ENCODE measurements at places on chromosomes 11 and 22.

GRCh38 chr11:86577644-86578636 is 94.5 kb downstream of the ME3 start:
- peak; percentile 38 for DNase-seq

GRCh38 chr11:44899959-44900358 is 50.7 kb downstream of the TP53I11 start:
- DNase-seq, result peak; percentile 33

DNA sequence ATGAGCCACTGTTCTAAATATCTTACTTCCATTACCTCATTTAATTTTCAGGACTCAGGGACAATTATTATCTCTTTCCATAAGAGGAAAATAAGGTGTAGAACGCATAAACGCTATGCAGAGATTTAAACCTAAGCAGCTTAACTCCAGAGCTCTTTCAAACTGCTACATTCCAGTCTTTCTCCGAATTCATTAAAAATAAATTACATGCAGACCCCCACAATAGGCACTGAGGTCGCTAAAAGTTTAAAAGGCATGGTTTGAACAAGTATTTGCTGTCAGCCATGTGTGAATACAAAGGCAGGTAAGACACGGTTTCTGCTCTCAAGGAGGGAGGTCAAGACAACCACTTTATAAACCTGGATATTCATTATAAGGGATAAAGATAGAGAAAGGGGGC is 983 bp downstream of the NARS2 start:
- no peak for DNase-seq

DNA sequence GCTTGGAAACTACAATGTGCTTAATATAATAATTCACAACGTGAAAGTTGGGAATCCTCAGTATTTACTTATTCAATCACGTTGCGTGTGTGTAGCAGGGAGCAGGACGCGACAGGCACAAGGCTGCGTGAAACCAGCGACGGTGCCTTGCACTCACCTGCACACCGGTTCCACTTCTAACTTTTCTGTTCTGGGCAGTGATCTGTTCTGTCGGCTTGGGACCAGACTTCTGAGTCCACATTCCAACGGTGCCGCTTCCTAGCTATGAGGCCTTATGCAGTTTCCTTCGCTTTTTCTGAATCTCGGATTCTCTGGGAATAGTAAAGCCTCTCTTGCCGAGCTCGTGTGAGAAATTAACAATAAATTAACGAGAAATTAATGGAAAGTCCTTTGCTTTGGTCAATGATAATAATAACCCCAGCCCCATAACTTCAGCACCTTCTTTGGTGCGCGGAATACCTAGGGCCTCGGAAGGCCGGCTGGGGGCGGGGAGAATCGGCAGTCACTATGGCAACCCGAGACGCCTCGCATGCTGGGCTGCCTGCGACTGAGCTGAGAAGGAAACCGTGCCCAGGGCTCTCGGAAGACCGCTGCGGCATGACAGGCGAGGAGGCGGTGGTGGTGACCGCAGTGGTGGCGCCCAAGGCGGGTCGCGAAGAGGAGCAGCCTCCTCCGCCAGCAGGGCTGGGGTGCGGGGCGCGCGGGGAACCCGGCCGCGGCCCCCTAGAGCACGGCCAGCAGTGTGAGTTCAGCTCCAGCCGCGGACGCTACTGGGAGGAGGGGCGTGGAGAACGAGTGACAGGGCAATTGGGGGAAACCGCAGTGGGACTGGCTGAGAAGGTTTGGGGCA is at the start of gene C11orf97:
Gene C11orf97 (plus strand): TSS at position 530 of the 850 bp plus-strand sequence. CDS start 68 bp downstream, at position 598.
- DNase-seq, result no peak

GRCh38 chr22:20725987-20726558 is 47.8 kb upstream of the SERPIND1 start:
- no peak for DNase-seq

GRCh38 chr11:65698205-65698604 is 13.8 kb upstream of the KAT5 start:
- no peak for DNase-seq

DNA sequence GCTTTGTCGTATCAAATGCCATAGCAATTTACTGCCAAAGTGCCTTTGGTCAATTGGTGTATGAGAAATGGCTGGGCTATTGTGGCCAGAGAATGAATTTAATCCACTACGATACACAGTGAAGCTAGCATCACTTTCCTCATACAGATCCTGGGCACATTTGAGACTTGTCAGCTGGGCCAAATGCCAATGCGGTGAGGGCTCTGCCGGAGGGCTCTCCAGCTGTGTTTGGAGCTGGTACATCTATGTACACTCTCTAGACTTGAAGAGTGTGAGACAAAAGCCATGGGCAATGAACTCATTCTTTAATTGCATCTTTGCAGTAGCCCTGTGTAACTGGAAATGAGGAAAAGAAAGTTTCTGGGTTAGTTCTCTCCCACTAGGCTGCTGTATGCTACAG is 1052.9 kb downstream of the NTM start:
- no peak for DNase-seq

DNA sequence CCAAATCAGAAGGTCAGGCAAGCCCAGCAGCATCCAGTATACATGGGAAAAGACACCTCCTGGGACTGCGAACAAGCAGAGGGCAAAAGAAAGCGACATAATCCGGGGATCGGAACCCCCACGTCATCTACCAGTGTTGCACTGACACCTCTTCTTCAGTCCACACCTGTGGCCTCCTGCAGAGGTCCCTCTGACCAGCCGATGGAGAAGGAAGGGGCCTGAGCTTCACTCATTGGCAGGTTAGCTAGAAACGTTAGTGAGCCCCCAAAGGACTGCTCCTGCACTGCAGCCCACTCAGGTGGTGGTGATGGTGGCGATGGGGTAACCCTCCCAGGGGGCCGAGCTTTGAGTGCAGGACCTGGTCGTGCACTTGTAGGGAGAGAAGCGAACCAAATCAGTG is 22.1 kb downstream of the ASCL2 start:
- DNase-seq, result no peak

DNA sequence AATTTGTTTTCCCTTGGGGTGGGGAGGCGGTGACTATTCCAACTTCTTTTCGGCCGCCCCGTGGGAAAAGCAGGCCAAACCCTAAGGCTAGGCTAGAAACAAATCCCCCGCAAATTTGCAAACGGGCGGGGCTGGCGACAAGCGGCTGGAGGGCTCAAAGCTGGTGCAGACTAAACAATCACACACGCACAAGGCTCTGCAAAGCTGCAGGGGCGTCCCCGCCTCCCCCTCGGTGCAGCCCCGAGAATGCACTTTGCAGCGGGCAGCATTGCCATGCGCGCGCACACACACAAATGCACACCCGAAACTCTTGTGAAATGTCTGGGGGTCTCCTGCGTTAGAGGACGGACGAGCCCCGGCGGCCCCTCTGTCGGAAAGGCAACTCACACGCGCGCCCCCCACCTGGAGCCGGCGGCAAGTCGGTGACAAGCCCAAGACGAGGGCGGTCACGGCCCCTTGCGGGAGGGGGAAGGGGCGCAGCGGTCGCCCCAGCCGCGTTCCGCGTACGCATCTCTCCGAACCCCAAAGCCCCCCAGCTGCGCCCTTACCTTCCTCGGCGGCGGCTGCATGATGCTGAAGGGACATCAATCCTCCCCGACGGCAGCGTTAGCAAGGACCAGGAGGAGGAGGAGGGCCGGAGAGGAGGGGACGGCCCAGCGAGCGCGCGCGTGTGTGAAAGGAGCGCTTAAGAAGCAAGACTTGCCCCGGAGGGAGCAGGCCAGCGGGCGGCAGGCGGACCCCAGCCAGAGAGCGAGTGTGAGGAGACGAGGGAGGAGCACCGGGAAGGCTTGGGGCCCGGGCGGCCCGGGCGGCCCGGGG is 600 bp downstream of the FCHSD2 start:
- DNase-seq, result no peak

DNA sequence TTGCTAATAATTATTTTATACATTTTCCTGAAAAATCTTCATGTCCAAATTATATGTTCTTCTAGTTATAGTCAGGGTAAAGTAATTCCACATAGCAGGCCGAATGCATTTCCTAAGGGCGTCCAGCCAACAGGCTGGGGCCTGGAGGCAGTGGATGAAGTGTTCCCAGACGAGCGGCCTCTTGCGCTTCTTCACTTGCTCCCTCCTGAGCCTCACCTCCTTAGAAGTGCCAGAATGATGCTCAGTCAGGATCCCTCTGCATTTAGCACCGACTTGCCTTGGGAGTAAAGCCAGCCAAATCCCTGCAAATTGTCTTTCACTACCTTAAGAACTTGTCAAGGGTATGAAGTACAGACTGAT is 1.5 kb downstream of the OLFML1 start:
- DNase-seq, result no peak

GRCh38 chr22:37244114-37244921 is at the start of gene RAC2:
RAC2 (minus strand) TSS chr22:37244269; CDS start chr22:37244148, 121 bp downstream.
- DNase-seq, result no peak

Data from AG04450 (cell line).